Activated CD8-positive, alpha-beta memory T cell treated with anti-CD3 and anti-CD28 coated beads for 1 hour (primary cell): ENCODE measurements at places on chromosomes 5 and 9.

DNA sequence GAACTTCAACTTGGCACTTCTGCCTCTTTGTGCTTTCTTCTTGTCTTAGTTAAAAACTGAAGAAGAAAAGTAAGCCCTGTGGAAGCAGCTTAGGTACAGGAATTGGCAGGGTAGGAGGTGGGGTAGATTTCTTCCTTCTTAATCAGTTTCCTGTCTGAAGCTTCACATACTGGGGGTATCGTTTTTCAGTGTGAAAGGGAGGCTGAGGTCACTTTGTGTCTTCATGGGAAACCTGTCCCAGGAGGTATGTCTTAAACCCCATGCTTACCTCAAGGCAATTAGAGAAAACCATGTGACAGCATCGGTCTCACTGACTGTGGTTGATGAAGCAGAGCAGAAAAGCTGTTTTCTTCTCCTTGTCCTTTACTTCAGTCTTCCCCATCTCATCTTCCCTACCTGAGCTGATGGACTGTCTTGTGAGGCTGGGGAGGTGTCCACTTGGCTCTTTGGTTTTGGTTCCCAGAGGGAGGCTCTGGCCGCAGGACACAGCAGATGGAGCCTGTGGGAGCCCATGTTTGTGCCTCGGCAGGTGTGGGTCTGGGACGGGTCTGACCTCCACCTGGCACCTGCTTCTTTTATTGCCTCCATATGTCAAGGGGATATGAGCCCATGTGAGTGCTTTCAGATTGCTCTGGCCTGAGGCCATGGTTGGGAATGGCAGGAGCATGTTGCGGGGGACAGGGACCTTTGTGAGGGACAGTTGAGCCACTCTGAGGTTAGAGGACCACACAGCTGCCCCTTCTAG, 47.0 kb downstream of the SH3GL2 start:
- DNase-seq: no peak

DNA sequence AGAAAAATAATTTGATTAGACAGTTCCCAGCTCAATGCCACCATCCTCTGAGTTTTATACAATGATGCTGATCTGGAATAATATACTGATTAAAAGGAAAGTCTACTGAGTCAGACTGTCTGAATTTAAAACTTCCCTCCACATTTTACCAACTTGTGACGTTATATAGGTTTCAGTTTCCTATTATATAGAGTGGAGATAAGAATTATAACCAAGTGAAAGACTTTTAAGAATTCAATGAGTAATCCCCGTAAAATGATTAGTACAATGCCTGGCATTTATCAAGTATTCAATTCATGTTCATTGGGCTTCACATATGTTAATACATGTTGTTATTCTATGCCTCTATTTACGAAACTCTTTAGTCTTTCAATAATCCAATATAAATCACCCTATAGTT, 166.0 kb downstream of the CDH9 start:
- no peak for DNase-seq

DNA sequence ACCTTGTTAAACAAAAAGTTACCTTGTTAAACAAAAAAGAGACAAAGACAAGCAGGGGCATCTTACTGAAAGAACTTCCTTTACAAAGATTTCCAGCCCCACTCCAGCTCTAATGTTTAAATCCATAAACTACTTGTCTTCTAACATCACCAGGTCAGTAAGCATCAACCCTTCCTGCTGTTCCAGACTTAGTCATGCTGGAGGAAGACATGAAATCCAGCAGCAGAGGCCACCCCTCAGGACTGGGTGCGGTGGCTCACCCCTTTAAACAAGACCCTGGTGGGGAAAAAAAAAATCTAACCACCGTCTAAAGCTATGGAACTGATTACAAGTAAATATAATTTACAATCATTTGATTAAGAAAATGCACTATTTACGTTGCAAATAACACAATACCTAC, 9.1 kb downstream of the PDCL start:
- DNase-seq: no peak

GRCh38 chr9:101477736-101478135, 42.2 kb upstream of the ALDOB start:
- no peak for DNase-seq

DNA sequence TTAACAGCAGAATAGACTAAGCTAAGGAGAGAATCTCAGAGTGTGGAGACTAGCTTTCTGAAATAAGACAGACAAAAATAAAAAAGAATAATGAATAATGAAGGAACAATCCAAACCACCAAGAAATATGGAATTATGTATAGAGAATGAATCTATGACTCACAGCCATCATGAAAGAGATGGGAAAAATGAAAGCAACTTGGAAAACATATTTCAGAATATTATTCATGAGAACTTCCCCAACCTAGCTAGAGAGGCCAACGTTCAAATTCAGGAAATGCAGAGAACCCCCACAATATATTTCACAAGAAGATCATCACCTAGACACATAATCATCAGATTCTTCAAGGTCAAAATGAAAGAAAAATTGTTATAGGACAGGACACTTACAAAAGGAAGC, 349.0 kb upstream of the MPDZ start:
- DNase-seq: no peak

DNA sequence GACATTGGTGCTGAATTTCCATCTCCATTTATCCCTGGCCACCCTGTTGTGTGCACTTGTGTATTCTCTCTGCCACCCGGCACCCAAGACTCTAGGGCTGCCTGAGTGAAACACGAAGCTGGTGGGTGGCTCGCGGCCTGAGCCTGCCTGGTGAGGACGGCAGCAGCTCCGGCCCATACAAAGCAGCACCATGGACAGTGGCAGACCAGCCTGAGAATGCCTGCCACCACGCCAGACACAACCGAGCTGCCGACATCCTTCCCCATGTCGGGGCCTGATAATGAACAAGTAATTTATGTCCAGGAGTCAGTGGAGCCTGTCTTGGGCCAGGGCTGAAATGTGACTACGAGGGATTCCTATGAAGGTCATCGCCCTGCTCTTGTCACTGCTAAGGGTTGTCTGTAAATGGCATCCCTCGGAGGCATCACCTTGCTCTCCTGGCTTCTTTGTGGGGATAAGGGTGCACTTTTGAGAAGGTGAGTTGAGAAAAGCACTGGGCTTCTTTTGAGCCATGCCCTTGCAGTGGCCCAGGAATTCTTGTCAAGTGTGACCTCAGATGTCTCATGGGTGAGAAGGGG, 175.7 kb downstream of the MELK start:
- no peak for DNase-seq

DNA sequence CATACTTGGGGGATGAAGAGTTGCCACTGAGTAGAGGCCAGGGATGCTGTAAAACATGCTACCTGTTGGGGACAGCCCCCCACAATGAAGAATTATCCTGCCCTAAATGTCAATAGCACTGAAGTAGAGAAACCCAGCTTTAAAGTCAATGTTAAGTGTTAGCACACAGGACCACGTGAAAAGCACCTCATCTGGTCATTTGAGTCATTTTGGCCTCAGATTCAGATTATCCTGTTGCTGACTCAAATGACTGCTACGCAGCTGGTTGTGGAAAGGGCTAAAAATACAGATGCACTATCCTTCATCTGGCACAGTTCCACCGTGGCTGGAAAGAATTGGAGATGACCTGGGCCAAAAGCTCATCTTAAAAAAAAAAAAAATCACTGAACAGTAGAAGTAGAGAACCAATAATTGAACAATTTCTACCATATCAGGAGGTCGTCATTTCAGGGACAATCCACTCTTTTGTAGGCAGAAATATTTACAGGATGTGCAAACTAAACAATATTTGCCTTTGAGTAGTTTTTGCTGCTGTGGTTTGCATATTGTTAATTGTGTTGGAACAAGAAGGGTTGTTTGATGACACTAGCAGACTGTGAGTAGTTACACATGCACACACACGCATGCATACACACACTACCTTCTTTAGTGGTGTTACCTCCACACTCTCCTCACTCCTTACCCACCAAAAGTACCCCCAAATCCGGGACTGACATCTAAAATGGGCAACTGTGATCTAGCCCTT, 195.3 kb upstream of the KLF9 start:
- DNase-seq: no peak

GRCh38 chr5:115374057-115374775, 77.8 kb upstream of the CCDC112 start:
- no peak for DNase-seq

DNA sequence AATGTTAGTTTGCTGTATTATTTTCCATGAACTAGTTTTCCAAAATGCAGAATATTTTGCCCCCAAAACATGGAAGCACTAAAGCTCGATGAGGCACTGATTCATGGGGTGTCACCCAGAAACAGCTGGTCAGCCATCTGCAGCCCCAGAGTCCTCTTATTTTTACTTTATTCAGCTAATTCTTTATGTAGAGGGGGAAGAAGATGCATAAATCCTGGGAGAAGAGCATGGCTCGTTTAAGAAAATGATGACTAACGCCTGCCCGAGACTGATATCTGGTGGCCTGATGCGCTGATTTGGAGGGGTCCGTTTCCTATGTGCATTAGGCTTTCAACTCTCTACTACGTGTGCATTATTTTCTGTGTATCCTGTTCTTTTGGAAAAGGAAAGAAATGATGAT, 390.3 kb upstream of the MEF2C start:
- no peak for DNase-seq

- peak; percentile 41 for DNase-seq
Observed at GRCh38 chr5:58891086-58891970, 308.5 kb downstream of the RAB3C start.

DNA sequence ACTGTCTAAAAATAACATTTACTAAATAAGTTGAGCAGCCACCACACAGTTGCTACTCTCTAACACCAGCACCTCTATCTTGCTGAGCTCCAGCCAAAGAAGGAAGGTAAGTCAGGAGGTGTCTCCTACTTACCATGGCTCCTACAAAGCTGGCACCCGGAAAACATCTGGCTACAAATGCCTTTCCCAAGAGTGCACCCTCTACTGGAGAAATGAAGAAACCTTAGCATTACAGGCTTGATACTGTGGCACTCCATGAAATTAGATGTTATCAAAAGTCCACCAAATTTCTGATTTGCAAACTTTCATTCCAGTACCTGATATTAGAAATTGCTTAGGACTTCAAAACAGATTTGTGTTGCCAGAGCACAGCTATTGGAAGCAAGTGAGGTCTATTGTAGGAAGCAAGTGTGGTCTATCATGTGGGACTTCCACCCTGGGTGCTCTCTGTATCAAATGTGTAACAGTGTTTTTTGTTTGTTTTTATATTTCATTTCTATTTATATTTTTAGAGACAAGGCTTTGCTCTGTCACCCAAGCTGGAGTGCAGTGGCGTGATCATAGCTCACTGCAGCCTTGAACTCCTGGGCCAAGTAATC, 25.7 kb upstream of the RFK start:
- DNase-seq: no peak

DNA sequence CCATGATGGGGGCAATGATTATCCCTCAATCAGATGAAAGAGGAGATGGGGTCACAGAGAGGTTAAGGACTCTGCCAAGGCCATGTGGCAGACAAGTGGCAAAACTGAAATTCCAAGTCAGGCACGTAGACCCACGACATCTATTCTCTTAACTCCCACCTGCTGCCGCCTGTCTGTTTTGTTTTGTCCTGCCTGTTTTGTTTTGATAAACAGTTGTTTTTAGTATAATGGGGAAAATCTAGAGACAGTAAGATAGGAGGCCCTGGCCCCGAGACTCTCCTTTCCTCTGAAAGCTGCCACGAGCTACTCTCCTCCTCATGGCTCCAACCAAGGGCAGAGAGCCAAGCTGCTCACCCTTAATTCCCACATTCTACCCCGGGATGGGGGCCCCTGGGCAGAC, 4.9 kb downstream of the FSTL4 start:
- no peak for DNase-seq

DNA sequence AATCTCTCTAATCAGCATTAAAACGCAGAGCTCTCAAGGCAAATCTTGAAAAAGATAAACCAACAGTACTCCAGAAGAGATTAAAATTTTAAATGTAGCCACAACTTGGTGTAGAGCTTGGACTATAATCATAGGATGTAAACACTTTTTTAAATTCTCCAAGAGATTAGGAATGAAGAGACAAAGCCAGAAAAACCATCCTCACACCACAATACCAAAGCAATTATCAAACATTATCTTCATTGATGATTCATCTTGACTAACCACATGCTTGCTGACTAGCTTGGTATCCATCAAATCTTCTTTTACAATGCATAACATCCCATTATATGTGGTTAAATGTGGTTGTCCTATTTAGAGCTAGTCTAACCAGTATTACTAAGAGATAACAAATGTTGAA, 815.1 kb downstream of the TLE1 start:
- DNase-seq: no peak

DNA sequence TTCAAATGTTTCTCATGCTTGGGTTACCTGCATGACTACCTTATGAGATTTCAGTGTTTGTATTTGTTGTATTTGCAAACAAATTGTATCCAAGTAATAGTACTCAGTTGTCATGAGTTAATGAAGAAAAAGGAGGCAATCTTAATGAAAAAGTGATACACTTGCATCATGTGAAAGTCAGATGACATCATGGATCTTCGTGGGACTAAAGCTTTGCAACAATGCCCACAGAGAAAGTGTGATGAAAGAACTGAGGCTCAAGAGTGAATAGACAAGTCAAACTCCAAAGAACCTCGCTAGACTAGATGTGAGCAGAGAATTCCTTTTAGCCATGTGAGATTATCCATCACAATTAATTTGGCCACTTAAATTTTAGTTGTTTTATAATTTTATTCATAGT, 75.4 kb upstream of the ADRB2 start:
- DNase-seq: no peak

DNA sequence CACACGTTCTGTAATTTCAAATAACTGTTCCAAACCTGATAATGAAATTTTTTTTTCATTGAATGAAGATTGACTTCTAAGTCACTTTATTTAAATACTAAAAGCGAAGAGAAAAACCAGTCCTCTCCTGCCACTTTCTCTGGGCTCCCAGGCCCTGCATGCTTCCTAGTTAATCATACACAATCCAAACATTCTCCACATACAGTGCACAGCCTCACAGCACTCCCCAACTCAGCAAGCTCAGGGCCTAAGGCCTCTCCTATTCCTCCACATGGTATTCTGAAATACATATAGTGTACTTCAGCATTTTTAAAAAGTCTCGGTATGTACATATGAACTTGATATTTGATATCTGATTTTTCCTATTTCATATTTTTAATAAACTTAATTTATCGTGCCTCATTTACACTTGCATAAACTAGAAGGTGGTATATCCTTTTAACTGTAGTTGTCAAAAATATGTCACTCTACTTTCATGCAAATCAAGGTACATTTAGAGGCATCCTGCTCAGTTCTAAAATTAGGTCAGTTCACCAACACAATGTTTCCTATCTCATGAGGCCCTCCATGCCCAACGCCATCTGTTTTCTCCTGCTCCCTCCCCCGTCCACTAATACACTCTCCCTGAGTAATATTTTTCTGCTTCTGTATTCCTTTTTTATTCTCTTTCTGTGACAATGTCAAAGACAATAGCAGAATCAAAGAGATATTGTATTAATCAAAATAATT, 206.7 kb downstream of the ARRDC3 start:
- no peak for DNase-seq

- DNase-seq: no peak
Observed at GRCh38 chr9:136943291-136944211, 987 bp downstream of the FBXW5 start.

- DNase-seq: no peak
Observed at GRCh38 chr9:71795097-71795813, 26.9 kb upstream of the CEMIP2 start.

DNA sequence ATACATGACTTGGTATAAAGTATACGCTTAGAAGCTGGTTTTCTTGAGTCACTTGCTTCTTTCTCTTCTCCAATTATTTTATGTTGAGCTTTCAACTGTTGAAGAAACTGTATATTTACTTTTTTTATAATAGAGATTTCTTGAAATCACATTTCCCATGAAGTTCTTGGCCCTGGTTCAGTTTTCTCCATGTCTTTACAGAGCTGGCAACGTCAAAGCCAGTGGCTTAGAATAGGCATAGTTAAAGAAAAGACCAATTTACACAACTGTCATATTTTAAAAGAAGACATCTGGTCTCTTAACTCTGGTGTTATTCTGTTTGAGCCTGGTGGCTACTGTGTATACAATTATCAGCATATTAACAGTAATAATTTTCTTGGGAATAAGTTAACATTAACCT, 1249.3 kb downstream of the CDH12 start:
- DNase-seq: no peak
